Upper lobe of left lung (tissue), 6 donors: ENCODE measurements at places on chromosomes 3 and 15. TPM values are rescaled to one million over a fixed set of nuclear protein-coding genes. Genes with fewer than 3 reads are reported as not detected.

DNA sequence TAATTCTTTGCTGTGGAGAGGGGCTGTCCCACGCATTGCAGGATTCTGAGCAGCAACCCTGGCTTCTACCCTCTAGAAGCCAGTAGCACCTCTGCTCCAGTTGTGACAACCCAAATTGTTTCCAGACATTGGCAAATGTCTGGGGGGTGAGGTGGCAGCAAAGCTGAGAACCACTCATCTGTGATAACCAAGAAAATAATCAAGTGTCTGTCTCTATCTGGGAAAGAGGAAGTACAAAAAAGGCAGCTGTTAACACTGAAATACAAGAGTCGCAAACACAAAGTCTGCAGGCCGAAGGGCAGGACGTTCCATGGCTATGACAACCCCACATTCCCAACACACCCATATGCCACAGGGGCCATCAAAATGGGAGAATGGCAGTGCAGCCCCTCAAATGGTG lies 42.2 kb upstream of the GNB5 start:
- no peak for DNase-seq
- H3K27me3 ChIP-seq: no peaks in the 10 kb centered on the region
- no peaks in the 10 kb centered on the region for H3K4me1 ChIP-seq

GOLGA6L4 gene
- total RNA-seq: 2.3 TPM

DNA sequence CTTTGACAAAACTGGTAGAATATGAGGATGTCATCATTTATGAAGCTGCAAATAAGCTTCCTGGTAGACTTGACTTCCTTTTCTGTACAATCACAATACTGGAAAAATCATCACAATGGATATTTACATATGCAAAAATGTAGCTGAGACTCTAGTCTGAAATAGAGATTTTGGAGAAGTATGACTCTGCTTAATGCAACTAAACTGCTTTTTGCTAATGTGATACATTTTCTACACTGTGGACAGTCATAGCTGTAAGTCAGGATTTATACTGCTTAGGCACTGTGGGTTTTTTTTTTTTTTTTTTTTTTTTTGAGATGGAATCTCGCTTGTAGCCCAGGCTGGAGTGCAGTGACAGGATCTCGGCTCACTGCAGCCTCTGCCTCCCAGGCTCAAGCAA lies 34.5 kb upstream of the ST3GAL6 start:
- H3K36me3 ChIP-seq: no peaks in the 10 kb centered on the region
- no peak overlapping the region for H3K27ac ChIP-seq
- DNase-seq: no peak
- H3K4me1 ChIP-seq: peaks cover 8% of the 10 kb centered on the region
- H3K27me3 ChIP-seq: no peaks in the 10 kb centered on the region

FEM1B gene
- 34.6 TPM for total RNA-seq
